Hypothalamus (tissue), 51 donors: ENCODE measurements at places on chromosomes 2 and 18.

DNA sequence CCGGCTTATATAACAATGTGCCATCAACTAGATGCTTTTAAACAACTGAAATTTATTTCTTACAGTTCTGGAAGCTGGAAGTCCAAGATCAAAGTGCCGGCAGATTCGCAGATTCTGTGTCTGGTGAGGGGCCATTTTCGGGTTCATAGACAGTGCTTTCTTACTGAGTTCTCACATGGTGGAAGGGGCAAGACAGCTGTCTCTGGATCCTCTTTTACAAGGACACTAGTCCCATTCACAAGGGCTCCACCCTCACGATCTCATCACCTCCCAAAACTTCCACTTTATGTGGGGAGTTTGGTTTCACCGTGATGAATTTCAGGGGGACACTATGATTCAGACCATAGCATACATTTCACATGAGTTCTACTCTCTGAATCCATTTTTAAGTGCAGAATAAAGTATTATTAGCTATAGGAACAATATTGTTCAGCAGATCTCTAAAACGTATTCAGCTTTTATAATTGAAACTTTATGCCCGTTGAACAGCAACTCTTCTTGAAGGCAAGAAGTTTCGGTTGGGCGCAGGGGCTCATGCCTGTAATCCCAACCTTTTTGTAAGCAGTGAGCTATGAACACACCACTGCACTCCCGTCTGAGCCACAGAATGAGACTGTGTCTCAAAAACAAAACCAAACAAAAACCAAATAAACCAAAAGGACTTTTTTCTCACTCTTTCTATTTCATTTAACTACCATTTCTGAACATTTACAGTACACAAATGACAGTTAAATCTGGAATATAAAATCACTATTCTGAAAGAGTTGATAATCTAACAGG lies 502.8 kb downstream of the CMPK2 start:
- no peak for DNase-seq

DNA sequence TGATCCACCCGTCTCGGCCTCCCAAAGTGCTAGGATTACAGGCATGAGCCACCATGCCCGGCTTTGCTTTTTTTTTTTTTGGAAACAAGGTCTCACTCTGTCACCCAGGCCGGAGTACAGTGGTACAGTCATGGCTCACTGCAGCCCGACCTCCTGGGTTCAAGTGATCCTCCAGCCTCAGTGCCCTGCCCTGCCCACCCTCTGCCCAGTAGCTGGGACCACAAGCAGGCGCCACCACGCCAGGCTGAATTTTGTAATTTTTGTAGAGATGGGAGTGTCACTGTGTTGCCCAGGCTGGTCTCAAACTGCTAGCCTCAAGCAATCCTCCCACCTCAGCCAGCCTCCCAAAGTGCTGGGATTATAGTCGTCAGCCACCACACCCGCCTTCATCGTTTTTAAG lies 11.6 kb upstream of the PSD4 start:
- no peak for DNase-seq

DNA sequence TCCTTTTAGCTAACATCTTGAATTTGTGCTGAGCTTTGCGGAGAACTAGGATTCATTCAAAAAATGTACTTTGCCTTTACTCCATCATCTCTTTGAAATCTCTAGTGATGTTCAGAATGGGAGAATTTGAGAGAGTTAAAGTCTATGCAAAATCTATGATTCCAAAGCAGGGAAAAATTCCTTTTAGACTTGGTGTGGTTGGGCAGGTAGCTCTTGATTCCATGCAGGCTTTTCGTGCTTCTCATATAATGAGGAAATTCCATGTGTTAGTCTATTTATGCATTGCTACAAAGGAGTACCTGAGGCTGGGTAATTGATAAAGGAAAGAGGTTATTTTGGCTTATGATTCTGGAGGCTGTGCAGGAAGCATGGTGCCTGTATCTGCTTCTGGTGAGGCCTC lies 258.9 kb upstream of the EPHA4 start:
- no peak for DNase-seq

DNA sequence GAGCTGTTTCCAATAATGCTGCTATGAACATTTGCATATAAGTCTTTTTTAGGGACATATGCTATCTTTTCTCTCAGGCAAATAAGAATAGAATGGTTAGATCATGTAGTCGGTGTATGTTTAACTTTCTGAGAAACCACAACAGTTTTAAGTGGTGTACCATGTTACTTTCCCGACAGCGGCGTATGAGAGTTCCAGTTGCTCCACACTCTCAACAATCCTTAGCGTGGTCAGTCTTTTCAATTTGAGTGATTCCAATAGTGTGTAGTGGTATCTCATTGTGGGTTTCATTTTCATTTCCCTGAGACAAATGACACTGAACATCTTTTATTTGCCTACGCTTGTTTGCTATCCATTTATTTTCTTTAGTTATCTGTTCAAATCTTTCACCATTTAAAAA lies 149.5 kb downstream of the ACOXL start:
- DNase-seq, result no peak
